AG09319 (cell line): ENCODE measurements at places on chromosomes 4 and X.

- no peak for DNase-seq
Measured at GRCh38 chr4:73817341-73817740, 19.1 kb upstream of the CXCL6 start.

DNA sequence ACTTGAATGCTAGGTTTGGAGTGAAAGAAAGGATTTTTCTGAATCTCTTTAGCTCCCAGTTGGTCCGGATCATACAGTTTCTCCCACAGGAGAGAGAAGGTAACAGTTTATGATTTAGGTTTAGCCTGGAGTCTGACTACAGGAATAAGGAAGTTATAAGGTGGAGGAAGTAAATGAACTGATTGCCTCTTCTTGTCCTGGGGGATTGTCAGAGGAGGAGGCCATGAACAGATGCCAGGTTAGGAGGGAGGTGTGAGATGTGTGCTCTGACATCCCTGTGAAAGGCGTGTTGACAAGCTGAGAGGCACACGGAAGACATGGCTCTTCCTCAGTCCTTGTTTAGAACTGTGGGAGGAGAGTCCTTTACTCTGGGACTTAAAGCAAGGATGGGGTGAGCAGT lies 64.4 kb downstream of the CHRNA9 start:
- no peak for DNase-seq

DNA sequence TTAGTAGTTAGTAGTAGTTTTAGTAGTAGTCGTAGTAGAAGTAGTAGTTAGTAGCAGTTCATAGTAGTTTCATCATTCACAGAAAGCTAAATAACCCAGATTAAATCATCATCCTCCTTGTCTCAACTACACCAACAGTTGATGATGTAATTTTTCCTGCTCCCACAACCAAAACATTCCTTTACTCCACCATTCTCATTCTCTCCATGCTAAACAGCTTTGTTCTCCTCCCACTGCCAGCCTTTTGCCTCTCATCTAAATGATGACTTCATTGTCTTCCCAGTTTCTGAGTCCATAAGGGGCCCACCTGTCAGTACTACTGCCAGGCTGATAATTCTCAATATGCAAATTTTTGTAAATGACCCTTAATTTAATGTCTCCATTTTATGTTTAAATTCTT lies 68.9 kb downstream of the ARHGAP24 start:
- no peak for DNase-seq

GRCh38 chrX:568311-568710 lies 62.3 kb upstream of the SHOX start:
- DNase-seq, result no peak

- no peak for DNase-seq
Measured at GRCh38 chr4:155904331-155904730, 835 bp downstream of the TDO2 start.

GRCh38 chr4:48119646-48120045 lies 14.4 kb downstream of the TXK start:
- no peak for DNase-seq

- DNase-seq, result no peak
Measured at GRCh38 chrX:24412637-24413363, 52.3 kb upstream of the PDK3 start.

- DNase-seq, result no peak
Measured at GRCh38 chr4:176708771-176709311, 83.9 kb downstream of the VEGFC start.

DNA sequence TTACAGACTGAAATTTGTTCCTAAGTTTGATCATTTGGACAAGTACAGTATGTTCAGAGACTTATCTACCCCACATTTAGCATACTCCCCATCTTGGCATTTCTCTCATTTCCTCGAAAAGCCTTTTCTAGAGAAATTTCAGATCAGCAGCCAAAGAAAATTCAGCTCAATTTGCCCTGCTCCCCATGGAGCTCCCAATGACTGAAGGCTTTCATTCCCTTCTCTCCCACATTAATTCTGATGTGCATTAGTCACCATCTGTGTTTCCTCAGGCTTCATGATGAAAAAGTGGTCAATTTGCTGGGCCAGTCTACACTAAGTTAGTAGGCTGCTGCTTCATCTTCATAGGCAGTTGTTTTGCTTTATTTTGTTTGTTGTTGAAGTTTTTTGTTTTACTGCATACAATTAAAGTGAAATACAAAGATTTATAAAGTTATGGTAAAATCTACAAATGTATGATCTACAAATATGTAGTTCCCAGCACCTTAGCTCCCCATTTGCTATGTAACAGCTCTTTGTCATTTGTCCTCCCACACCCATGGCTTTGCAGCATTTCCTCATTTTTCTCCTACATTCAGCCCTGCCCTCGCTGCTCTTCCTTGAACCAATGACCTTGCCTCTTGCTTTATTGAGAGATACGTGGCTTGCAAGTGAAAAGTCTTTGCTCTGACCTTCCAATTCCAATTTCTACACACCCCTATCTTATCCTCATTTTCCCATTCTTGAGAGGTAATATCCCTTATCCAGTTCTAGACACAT lies 193.9 kb downstream of the ANAPC10 start:
- no peak for DNase-seq

DNA sequence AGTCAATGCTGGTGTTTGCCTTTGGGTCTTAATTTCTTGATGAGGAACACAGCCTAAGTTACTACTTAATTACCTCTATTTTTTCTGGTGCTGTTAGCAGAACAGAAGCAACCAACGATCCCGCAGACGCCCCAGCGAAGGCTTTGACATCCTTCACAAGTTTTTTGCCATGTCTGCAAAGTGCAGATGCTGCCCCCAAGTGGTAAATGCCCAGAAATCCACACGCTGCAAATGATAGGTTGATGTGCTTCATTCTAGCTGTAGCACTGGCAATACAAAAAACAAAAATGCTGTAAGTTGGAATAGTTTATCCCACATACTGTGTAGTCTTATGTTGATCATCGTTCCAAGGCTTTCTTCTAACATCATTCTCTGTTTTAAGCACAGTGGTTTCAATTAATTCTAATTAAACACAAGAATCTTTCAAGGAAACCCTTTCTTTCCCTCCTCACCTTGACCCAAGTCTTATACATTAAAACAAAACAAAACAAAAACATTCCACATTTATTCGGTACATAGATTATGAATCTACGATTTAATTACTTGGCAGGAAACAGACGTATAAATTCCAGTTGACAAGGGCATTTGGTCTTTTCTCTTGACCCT lies 1.2 kb downstream of the PNPLA4 start:
- DNase-seq, result peak; percentile 8

GRCh38 chr4:145501051-145501660 lies 19.5 kb downstream of the SMAD1 start:
- no peak for DNase-seq

DNA sequence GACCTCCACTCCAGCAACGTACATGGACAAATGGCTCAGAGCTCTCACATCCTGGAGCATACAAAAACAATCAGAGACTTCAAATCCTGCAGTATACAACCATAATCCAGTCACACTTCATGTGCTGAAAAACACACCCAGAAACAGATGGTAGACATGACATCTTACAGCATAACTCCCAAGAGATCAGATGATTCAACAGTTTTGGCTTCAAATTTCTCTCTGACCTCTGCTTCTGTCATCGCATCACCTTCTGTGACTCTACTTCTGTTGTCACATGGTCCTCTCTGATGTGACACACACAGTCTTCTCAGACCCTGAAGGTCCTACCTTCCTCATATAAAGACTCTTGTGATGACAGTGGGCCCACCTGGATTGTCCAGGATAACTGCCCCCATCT lies 18.5 kb downstream of the SUV39H1 start:
- no peak for DNase-seq

- DNase-seq, result no peak
Measured at GRCh38 chr4:54717694-54718093, 59.9 kb downstream of the KIT start.

DNA sequence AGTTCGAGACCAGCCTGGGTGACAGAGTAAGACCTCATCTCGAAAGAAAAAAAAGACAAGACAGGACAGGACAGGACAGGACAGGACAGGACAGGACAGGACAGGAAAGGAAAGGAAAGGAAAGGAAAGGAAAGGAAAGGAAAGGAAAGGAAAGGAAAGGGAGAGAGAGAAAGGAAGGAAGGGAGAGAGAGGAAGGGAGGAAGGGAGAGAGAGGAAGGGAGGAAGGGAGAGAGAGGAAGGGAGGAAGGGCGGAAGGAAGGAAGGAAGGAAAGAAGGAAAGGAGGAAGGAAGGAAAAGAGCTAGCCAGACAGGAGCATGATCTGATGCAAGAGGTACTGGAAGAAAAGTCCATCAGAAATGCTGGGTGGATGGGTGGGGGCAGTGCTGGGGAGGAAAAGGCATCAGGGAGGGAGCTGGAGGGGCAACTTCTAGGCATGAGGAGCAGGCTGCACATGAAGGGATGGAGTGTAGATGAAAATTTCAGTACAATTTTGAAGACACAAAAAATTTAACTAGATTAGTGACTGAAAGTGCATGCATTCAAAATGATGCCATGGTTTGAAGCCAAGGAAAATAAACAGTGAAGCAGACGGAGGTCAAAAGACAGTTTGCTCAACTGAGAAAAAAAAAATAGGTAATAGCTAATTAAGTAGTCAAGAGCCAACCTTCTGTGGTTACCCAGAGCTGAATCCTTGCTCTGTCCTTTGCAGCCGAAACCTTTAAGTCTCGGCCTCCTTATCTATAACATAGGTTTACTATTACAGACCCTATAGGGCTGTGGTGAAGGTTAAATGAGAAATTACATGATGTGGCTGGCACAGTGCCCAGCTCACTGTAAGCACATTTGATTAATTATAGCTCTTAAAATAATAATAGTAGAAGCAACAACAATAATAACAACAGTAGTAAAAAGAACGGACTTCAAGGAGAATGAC lies 59.9 kb downstream of the ZNF827 start:
- peak; percentile 41 for DNase-seq

DNA sequence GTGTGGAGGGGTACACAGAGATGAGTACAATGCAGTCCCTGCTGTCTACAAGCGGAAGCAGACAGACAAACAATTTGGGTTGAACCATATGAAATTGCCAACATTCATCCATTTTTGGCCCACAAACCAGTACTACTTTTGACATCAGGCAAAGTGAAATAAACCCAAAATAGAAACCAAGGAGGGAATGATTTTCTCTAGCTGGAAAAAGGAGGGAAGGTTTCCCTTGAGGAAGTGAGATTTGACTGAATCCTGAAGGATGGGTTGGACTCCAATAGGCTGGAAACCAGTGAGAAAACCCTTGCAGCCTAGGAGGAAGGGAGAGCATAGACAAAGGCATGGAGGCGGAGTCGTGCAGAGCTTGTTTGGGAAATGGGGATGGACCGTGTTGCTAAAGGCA lies 63.5 kb upstream of the PJA1 start:
- no peak for DNase-seq

- no peak for DNase-seq
Measured at GRCh38 chr4:70674191-70674590, 7.9 kb upstream of the JCHAIN start.

DNA sequence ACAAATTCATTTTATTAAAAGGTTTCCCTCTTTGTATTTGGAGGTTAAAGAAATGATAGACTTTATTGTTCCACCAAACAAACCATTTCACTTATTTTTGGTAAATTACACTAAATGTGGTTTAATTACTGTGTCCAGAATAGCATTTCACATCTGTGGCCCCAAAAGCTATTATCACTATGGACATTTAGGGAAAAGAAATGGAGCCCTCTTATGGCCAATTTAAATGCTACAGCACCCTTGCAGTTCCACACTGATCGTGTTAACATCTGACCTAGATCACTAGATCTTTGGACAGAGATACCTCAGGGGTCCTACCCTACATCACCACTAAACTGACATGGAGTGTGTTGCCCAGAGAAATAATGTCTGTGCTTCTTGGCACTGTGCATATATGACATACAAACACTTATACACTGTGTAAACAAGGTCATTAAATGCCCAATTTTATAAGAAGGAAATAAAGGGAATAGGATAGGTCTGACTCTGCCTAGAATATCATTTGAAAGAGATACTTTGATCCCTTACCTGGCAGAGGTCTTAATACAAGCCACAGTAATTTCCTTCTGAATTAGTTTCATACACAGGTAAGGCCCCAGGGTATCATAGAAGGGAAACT lies 163.9 kb downstream of the KDR start:
- DNase-seq, result no peak

GRCh38 chr4:159298502-159298901 lies 195.6 kb downstream of the RAPGEF2 start:
- DNase-seq, result no peak

- DNase-seq, result no peak
Measured at GRCh38 chr4:17336524-17336961, 175.3 kb downstream of the QDPR start.

DNA sequence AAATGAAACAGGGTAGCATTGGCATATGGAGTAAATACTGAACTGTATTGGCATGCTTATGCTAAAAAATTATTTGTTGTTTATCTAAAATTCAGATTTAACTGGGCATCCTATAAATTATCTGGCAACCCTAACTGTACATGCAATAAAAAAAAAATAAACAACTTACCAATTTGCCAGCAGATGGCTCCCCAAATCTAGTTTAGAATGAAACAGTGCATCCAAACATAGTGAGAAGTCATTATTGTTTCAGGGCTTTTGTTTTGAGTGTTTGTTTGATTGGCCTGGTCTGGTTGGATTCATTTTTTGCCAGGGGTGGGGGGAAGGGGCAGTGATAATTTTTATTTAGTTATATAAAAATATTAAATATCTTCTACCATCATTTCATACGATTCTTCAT lies 12.8 kb upstream of the NSUN7 start:
- DNase-seq, result no peak

DNA sequence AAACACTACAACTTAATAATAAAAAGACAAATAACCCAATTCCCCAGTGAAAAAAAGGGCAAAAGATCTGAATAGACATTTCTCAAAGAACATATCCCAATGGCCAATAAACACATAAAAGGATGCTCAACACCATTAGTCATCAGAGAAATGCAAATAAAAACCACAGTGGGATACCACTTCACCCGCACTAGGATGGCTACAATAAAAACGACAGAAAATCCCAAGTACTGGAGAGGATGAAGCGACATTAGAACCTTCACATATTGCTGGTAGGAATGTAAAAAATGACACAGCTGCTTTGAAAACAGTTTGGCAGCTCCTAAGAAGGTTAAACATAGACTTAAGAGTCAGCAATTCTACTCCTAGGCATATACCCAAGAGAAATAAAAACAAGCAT lies 140.6 kb upstream of the ARX start:
- no peak for DNase-seq

GRCh38 chr4:81407726-81408125 lies 64.0 kb downstream of the RASGEF1B start:
- no peak for DNase-seq
